ENCODE measurements at places on chromosomes 12 and 14.

DNA sequence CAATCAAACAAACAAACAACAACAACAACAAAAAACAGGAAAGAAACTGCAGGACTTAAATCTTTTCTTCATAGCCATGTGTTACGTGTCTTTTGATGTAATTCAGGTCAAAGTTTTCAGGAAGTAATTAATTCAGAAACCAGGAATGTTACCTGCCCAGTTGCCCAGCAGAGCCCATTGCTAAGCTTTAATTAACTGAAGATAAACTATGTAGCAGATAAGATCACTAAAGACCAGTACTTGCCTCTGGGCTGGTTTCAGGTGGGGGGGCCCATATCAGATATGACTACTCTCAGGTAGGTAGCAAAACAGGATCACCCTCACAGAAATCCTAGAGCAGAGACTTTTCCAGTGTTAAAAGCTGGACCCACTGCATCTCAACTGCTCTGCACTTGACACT lies 69.2 kb downstream of the LIN7A start:
- no peak for DNase-seq

DNA sequence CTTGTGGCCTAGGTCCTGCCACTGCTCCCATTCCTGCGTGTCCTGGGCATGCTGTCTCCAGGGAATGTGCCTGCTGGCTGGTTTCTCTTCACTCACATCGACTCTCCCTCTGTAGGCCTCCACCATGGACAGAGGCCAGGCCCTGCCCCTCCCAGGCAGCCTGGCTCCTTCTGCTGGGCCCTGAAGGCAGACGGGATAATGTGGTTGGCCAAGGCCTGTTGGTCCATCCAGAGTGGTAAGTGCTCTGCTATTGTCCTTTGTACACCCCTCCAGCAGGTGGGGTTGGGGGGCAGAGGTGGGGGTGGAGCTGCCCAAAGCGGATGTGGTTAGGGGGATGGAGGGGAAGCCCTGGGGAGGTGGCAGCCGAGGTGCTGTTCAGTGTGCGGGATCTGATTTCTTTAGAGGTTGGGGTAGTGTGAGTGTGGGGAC lies 9.5 kb upstream of the NR4A1 start:
- no peak for DNase-seq

GRCh38 chr14:92886337-92886736 lies 36.6 kb upstream of the CHGA start:
- no peak for DNase-seq

DNA sequence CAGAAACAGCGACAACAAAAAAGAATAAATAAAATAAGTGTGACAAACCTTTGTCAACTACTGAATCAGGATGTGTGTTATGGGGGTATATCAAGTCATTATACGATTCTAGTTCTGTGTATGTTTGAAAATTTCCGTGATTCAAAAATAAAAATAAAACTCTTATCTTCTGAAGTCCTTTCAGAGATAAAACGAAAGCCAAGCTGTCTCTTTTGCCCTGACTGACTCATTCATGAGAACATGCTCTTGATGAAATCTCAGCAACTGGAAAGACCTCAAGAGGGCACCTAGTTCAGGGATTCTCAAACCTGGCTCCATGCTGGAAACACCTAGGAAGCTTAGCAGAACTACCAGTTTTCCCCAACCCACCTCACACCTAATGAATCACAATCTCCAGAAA lies 9.2 kb downstream of the FOXN3 start:
- DNase-seq: no peak

- DNase-seq: no peak
Observed at GRCh38 chr12:1422604-1423315, 171.6 kb downstream of the FBXL14 start.

DNA sequence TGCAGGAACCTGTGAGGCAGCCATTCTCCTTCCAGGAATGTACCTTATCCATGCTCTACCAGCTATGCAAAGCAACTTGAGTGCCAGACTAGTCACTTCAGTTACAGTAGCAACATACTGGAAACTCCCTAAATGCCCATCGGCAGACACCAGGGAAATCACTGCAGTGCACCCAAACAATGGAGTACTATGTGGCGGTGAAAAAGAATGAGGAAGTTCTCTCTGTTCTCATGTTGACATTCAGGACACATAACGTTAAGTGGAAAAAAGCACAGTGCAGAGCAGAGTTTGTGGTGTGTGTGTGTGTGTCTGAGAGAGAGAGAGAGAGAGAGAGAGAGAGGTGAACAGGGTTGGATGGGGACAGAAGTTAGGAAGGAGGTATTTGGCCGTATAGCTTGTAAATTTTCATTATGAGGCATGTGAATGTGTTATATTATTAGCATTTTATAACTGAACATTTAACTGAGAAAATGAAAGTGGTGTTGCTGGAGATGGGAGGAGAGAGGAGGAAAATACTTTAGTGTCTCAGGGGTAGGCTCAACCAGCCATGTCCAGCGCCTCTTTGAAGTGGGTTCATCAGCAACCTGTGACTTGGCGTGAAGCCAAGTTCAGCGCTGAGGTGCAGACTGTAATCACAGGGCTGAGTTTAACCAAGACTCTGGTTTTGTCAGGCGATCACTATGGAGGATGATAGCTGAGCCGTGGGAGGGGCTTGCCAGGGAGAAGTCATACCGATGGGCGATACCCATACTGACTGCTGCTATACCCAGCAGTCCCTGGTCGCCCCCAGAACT lies 17.3 kb downstream of the TNFAIP2 start:
- DNase-seq: no peak

- DNase-seq: no peak
Observed at GRCh38 chr12:42015051-42015461, 129.6 kb downstream of the GXYLT1 start.

DNA sequence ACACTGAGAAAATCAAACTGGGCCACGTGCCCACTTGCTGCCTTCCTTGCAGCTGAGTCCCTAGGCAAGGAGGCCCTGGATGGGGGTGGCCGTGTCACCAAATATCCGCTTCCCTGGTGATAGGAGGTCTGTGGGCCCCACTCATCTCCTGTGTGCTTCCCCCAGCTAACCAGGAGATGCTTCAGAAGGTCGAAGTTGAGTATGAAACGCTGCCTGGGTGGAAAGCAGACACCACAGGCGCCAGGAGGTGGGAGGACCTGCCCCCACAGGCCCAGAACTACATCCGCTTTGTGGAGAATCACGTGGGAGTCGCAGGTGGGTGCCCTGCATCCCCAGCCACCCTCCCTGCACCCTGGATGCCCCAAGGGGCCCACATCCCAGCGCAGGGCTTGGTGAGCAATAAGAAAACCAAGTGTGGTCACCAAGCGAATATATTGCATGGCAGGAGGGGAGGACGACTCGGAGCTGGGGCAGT lies 6.8 kb upstream of the SIVA1 start:
- no peak for DNase-seq

GRCh38 chr12:14664434-14665023 lies 31.9 kb downstream of the GUCY2C start:
- DNase-seq: no peak

DNA sequence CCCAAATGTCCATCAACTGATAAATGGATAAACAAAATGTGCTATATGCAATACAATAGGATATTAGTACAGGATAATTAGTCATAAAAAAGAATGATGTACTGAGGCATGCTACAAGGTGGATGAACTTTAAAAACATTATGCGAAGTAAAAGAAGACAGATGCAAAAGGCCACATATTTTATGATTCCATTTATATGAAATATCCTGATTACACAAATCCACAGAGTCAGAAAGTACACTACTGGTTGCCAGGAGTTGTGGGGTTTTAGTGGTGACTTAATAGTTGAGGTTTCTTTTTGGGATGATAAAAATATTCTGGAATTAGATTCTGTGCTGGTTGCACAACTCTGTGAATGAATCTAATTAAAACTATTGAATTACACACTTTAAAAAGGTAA lies 12.6 kb downstream of the TRIM9 start:
- DNase-seq: no peak

GRCh38 chr14:61454545-61454944 lies 133.2 kb downstream of the PRKCH start:
- no peak for DNase-seq

GRCh38 chr12:64457032-64457431 lies 5.1 kb downstream of the TBK1 start:
- DNase-seq: peak; percentile 38

GRCh38 chr14:96565811-96566210 lies 63.6 kb downstream of the PAPOLA start:
- no peak for DNase-seq

DNA sequence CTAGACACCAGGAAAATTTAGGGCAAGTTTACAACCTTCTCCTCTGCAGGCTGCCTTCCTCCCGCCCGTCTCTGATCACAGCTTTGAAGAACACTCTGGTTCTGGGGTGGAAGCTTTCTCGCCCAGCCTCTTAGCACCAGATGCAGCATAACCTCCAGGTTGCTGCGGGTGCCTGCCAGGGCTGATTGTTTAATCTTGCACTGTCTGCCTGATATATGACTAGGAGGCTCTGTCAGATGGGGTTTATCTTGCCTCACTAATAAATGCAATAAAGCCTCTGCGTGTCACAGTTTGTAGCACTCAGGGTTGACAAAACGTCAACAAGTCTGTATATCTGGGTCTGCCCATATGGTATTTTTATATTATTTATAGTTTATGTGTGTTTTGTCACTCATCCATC lies 388.2 kb downstream of the FUT8 start:
- DNase-seq: no peak

DNA sequence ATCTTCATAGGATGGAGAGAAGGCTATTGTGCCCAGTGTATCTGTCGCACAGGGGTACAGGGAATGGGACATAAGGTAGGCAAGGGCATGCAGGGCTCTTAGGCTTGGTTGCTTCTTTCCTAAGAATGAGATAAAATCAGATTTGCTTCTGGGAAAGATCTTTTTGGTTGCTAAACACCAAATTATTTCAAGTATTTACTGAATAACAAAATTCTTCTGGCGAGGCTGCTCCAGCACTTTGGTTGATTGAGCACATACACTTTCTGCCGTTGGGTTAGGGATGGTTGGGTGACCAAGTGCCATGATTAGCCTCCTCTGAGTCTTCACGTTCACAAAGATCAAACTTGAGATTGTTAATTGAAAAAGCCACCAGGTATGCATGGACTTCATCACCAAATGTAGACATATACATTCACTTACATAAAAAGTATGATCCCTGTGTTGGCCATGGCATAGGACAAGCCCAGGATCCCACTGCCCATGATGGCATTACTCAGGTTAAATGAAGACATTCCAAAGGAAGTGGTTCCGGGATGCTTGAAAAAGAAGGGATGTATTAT lies 38.2 kb downstream of the SLC38A4 start:
- no peak for DNase-seq

DNA sequence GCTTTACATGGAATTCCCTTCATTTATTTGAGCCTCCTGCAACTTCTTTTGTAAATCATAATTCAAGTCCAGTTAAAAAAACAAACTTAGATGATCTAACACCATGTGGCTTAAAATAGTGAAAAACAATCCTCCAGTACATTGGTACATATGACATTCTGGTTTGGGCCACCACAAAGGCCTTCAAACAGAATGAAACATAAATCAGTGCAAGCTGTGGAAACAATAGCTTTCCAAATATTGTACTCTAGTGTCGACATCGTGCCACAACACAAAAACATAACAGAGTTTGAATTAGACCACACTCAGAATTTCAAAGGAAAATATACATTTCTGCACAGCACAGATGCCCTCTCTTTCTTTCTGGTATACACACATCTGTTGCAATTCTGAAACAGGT lies 751.3 kb downstream of the SLC6A15 start:
- no peak for DNase-seq

- DNase-seq: no peak
Observed at GRCh38 chr14:89641495-89642175, 224.6 kb upstream of the FOXN3 start.

DNA sequence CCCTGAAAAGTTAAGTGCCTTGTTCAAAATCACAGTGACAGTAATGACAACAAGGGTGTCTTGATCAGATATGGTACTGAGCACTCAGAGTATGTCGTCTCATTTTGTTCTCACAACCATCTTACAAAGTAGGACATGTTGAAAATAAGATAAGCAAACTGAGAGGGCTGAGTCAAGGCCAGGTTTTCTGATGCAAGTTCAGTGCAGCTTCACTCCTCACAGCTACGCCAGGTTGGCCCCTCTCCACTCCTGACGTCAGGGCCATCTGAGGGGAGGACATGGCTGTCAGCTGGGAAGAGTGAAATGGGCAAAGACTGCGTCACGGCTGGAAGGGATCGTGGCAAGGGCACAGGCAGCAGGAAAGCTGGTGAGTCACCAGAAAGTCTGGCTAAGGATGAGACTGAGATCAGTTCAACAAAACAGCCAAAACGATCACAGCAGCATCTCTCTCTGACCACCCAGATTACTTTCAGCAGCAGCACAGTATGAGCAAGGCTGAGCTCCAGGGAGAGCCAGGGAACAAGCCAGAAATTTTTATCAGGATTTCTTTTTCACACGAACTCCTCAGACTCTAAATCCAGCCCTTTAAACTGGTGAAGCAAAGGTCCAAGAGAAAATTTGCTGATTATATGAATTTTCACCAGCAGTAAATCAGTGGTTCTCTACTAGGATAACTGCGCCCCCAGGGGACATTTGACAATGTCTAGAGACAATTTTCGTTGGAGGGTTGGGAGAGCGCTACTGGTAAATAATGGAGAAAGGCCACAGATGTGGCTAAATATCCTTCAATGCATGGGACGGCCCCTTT lies 297.9 kb upstream of the AMIGO2 start:
- DNase-seq: no peak

Measured in activated naive CD4-positive, alpha-beta T cell treated with anti-CD3 and anti-CD28 coated beads, Interleukin-2, amount 50 U/mL, for 16 hours (primary cell).